Heart left ventricle (tissue), 16 donors: ENCODE measurements at places on chromosomes 2 and 18. TPM values are rescaled to one million over a fixed set of nuclear protein-coding genes. Genes with fewer than 3 reads are reported as not detected.

The PCARE gene
- total RNA-seq: 1.6 TPM

DNA sequence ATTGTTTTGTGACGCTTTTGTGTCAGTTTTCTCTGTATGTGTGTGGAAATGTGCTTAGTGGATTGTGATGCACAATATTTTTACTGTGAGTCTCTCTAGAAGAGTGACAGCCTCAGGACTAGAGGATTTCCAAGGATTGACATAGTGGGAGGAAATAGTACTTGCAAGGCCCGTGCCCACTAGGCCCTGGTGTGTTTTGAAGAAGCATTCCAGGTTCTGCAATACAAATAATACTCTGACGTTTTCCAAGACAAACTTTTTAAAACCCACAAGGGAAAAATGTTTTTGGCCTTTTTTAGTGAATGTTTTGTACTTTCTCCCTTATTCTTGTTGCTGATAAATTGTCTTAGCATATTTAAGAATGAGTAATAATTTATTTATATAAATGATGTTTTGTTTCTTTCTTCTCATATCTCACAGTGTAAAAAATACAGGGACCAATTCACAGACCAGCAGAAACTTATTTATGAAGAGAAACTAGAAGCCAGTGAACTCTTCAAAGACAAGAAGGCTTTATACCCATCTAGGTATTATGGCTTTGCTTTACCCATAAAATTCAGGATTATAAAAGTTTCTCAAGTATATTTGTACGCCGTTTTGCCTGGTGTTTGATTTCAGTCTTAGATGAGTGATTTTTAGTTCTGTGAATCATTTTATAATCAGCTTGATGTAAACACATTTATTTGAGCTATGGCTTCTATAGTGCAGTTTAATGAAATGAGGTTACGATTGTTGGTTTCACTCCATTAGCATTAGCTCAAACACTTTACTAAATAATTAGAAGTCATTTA is 165.6 kb downstream of the MYO1B start:
- H3K4me3 ChIP-seq: no peak overlapping the region
- H3K36me3 ChIP-seq: peaks cover 62% of the 10 kb centered on the region
- H3K4me1 ChIP-seq: peaks cover 5% of the 10 kb centered on the region
- DNase-seq: no peak
- no peak overlapping the region for H3K27ac ChIP-seq

The RNU2-63P gene
- not detected for total RNA-seq

- H3K27ac ChIP-seq: no peak overlapping the region
- no peak for DNase-seq
Measured at GRCh38 chr2:85143463-85144082, 10.4 kb downstream of the TCF7L1 start.

- DNase-seq: no peak
- no peak overlapping the region for H3K4me3 ChIP-seq
- H3K4me1 ChIP-seq: peaks cover 45% of the 10 kb centered on the region
- H3K36me3 ChIP-seq: peaks cover 93% of the 10 kb centered on the region
- no peak overlapping the region for H3K27ac ChIP-seq
- H3K27me3 ChIP-seq: no peaks in the 10 kb centered on the region
Measured at GRCh38 chr2:178568227-178568626, 88.0 kb downstream of the PLEKHA3 start.

GRCh38 chr2:31387850-31388249 is 26.7 kb downstream of the XDH start:
- DNase-seq: no peak
- H3K4me1 ChIP-seq: no peaks in the 10 kb centered on the region
- H3K27ac ChIP-seq: no peak overlapping the region
- no peak overlapping the region for H3K4me3 ChIP-seq
- no peaks in the 10 kb centered on the region for H3K27me3 ChIP-seq
- H3K36me3 ChIP-seq: no peaks in the 10 kb centered on the region

GRCh38 chr2:207363761-207364290 is 165.9 kb upstream of the CREB1 start:
- no peak overlapping the region for H3K4me3 ChIP-seq
- H3K36me3 ChIP-seq: no peaks in the 10 kb centered on the region
- H3K4me1 ChIP-seq: no peaks in the 10 kb centered on the region
- no peak overlapping the region for H3K27ac ChIP-seq
- no peaks in the 10 kb centered on the region for H3K27me3 ChIP-seq

The GBX2 gene
- not detected for total RNA-seq

DNA sequence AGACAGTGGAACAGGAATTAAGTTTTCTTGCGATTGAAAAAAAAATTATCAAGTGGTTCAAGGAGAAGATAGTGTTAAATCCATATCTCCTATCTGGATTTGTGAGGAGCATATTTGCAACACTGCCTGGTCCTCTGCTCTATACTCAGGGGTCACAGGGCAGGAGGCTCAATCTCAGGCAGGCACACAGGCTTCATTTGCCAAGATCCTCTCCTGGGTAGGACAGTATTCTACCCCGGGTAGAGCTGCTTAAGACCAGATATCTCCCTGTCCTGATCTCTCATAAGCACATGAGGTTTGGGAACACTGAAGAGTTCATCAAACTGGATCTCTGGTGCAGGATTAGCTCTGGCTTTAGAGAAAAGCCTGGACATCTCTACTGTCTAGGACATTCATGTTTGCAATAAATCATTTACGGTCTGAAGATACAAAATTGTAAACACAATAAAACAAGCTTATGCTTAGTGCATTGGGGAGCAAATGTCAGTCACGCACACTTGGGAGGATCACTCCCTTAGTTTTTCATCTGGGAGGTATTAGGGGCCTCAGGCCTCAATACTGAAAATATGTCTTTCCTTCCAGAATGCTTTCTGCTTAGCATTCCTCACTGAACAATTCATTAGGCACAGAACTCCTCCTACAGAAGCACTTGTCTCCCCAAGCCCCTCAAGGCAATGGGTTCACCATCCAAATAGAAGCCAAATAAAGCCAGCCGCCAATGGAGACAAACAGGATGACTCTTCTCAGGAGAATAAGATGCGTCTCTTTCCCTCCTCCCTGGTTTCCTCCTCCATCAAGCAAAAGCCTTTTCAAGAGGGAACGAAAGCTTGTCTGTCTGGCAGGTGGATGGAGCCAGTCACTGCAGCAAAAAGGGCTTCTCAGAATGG is 34.1 kb upstream of the LCLAT1 start:
- no peak for DNase-seq
- H3K4me3 ChIP-seq: no peak overlapping the region
- H3K36me3 ChIP-seq: no peaks in the 10 kb centered on the region
- H3K27ac ChIP-seq: peak overlapping the region; percentile 84

The TTR gene
- total RNA-seq: not detected

DNA sequence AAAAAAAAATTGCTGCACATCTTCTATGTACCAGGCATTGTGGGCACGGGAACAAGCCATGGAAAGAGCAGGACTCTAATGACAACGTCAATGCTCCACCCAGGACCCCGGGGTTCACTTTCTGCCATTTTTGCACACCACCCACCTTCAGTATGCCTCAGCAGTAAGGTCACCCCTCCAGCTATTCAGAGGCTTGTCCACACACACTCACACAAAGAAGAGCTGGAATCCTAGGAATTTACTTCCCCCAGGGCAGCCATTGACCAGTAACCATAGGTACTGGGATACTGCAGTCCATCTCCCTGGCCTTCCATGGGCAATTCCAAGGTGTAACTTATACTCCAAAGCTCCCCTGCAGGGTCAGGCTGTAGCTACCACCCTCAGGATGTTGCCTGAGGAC is 170.8 kb downstream of the SUCLG1 start:
- no peak overlapping the region for H3K27ac ChIP-seq
- no peaks in the 10 kb centered on the region for H3K4me1 ChIP-seq
- H3K4me3 ChIP-seq: no peak overlapping the region
- H3K27me3 ChIP-seq: no peaks in the 10 kb centered on the region
- DNase-seq: no peak
